Right lung (tissue), 10 donors: ENCODE measurements at places on chromosomes 11 and 22.

GRCh38 chr11:45751430-45751829 lies 53.5 kb upstream of the SLC35C1 start:
- no peak for DNase-seq

DNA sequence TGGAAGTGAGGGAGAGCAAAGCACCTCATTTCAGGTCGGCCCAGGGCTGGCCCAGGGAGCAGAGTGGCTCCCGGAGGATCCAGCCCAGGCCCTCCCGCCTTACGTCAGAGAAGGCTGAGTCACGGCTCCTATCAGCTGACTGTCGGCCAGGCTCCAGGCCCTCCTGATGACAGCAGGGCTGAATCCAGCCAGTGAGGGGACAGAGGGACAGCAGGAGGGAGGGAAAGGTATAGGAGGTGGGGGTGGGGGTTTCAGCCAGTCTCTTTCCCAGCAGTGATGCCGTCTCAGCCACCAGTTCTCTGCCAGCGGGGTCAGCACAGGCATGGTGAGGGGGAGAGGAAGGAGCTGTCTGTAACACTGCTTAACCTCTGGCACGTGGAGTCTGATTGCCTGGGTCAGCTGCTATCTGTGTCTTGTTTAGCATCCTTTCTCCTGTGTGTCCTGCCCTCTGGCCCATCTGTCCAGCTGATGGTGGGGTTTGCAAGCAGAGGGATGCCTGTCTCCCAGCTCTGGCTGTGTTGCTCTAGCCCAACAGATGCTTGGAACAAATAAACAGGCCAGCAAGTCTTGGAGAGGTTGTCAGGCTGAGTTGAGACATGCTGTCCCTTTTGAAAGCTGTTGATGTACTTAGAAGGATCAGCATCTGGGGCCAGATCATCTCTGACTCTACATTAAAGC lies 74.0 kb downstream of the ADAMTS15 start:
- DNase-seq = peak; percentile 81

DNA sequence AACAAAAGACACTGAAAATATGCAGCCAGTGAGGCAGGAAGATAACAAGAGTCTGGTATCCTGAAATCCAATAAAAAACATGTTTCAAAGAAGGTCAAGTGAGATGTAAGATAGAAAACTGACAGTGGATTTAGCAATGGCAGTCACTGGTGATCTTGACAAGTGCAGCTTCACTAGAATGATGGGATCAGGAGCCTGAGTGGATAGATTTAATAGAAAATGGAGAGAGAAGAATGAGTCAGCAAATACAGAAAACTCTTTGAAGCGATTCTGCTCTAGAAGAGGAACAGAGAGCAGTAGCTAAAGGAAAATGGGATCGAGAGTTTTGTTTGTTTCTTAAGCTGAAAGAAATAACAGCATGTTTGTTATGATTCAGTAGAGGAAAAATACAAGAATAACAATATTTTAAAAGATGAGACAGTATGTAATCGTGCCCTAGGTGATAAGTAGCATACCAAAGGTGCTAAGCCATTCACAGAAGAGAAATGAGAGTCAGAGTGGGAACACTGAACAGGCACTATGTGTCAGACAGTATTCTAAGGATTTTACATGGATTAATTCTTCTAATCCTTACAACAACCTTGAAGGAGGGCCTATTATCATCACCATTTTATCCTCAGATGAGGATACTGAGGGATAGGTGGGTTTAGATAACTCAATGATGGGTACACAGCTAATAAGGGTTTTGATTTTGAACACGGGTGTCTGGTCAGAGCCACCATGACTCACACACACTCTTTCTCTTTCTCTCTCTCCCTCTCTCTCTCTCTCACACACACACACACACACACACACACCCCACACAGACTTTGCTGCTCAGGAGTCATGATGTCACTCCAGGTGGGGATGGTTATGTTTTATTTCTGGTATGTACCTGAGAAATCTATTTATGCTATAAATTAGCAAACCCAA lies 36.3 kb downstream of the MRE11 start:
- no peak for DNase-seq

DNA sequence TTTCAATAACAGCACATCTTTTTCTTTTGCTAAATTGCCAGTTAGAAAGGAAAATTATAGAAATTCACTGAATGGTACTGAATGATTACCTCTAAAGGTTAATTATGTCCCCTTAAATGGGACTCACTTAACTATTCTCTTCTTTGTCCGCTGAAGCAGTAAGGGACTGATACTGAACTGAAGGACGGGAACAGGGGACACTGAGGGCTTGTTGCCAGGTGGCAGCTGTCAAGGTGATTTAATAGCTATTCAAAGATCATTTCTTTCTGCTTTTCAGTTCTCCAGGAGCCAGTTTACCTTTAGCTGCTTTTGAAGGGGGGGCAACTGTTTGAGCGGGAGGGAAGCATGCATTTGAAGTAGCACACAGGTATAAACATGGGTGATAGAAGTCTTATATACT lies 325.4 kb upstream of the CCDC90B start:
- DNase-seq = no peak

DNA sequence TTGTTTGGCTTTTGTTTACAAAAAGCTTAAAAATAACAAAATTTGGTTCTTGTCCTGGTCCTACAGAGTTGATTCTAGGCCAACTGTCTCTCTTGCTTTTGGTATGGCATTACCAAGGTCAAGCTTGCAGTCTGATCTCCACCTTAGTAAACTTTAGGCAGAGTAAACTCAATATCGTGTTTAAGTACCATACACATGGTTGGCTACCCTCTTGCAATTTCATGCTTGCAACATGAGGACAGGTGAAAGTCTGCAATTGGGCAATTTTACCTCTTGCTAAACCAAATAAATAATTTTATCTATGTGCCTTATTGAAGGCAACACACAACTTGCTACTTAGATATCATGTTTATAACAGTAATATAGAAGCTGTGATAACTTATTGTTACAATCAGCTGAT lies 125.1 kb downstream of the ARHGAP20 start:
- DNase-seq = no peak

- DNase-seq = peak; percentile 77
Measured at GRCh38 chr11:536841-537621, at the start of gene LRRC56. LRRC56 (plus strand) TSS chr11:537527; CDS start chr11:540685, 3,158 bp downstream.

DNA sequence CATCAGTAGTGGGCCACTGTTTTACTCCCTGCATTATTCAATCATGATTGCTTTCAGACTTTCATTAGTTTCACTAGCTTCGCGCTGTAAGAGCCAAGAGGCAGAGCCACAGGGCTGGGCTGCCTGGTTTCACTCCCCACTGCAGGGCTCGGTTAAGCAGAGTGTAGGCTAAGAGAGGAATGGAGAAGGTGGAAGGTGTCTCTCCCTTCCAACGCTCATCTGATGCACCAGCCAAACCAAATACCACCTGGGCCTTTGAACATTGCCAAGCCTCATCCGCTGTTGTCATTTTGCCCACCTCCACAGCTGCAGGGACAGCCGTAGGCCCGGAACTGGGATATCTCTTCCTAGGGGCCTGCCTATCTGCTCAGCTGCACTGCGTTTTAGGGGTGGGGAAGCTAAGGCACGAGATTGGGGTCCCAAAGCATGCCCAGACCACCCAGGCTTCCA lies 480 bp upstream of the SMARCB1 start:
- no peak for DNase-seq

GRCh38 chr22:31289344-31289743 lies 2.9 kb downstream of the PIK3IP1 start:
- no peak for DNase-seq

DNA sequence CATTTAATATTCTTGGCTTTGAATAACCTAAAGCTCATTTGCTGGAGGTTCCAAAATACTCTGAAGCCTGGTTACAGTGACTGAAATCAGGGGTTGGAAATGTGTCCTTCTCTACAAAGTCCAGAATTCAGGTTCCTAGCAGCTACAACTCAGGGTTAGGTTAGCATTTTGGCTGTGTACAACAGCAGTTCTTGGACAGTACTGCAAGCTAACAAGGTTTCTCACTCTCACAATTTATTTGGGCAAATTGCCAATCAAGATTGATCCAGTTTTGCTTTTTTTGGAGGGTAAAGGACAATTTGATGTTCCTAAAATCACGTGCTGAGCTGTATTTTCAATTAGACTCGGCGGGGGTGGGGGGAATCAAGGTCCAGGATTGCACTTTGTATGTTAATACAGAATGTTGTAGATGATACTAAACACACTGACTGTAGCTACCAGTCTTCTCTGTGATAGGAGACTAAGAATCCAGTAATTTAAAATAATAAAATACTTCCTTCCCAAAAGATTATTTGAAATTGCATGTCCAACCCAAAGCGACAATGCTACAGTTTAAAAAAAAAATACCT lies 49.7 kb upstream of the RAPSN start:
- DNase-seq = no peak

DNA sequence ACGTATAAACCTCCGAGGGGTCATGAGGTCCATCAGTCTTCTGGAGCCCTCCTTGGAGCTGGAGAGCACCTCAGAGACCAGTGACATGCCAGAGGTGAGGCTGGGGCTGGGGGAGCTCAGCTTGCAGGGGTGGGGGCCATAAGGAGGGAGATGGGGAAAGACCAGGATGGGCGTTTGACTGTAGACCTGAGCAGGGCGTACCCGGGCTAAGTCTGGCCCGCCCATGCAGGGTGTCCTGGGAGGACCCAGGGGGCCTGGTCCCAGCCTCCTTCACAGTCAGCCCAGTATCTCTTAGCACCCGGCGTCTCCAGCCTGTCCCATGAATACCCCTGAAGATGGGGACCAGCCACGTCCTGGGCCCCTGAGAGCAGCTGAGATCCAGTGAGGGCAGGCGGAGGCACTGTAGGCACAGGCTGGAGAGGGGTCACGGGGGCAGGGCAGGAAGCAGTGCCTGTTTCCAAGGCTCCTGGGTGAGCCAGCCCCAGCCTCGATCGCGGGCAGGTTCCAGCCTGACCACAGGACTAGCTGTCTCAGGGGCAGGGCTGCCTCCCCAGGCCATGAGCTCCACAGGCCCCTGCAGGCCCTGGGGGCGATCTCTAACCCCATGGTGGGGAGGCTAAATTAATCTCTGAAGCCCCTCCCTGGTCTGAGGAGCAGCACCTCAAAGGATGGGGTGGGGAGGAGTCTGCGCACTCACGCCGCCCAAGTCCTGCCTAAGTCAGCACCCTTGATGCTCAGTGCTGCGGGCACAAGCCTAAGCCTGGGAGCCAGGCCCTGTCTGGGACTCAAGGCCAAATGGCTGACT lies 7.1 kb downstream of the SSH3 start:
- DNase-seq = no peak

DNA sequence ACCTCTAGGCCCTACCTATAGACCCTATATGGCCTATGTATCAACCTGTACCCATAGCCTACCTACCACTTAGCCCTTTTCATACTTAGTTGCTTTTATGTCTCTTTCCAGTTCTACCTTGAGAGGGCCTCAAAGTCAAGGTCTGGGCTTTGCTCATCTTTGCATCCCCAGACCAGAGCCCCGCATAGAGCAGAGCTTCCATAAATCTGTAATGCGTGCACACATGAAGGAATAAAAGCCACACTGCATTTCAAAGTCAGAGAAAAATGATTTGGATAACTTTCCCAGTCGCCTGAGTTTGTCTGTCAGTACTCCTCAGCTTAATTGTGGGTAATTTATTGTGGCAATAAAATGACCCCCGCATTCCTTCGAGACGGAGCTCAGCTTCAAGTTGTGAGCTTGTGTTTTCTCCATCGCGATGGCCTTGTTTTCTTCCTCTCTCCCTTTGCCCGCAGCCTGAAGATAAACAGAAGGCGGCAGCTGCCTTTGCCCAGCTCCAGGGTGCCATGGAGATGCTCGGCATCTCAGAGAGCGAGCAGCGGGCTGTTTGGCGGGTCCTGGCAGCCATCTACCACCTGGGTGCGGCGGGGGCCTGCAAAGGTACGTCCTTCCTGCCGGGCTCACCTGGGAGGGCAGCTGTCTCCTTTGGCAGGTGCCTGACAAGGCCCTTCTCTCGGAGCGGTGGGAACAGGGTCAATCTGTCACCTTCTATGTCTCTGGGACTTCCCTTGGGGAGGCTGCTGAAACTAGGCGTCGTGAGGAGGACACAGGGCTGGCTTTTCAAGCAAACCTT lies 55.7 kb downstream of the MYO18B start:
- DNase-seq = no peak

GRCh38 chr11:28621753-28622152 lies 513.6 kb downstream of the METTL15 start:
- no peak for DNase-seq
